Stimulated activated CD4-positive, alpha-beta T cell treated with anti-CD3 and anti-CD28 coated beads, Interleukin-1b, Interleukin-23, amount 100 ng/mL, for 1 hour (primary cell): ENCODE measurements at places on chromosomes 3 and 15.

DNA sequence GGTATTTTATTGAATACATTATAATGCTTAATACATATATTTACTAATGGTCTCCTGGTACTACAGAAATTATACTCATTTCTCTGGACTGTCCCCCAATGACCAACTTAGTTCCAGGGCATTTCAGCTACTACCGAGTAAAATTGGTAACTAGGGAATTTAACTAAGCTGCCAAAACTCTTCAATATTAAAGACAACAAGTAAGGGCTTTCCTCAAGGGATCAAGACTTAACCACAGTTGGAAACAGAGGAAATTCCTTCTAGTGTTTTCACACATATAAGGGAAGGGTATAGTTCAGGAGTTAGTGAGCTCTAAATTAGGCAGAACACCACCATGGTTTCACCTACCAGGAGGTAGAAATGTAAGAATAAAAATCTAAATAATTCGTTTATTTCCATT lies 357.4 kb downstream of the TBL1XR1 start:
- no peak for DNase-seq

DNA sequence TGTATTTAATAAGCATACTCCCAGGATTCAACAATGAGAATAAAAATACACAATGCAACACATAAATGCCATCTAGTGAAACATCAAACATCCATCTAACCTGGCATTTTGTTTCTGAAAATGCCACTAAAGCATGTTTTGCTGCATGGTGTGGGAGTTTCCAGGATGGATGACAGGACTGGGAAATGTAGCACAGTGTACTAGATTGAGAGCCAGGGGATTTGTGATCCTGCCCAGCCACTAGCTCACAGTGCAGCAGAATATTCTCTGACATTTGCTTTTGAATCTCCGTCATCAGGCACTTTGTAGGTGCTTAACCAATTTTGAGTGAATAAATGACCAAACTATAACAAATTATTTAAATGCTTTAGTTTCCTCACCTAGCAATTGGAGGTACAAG lies 404.8 kb downstream of the GAP43 start:
- no peak for DNase-seq

- DNase-seq: no peak
These were observed 790 bp downstream of the DAZL start for GRCh38 chr3:16604433-16604832.

DNA sequence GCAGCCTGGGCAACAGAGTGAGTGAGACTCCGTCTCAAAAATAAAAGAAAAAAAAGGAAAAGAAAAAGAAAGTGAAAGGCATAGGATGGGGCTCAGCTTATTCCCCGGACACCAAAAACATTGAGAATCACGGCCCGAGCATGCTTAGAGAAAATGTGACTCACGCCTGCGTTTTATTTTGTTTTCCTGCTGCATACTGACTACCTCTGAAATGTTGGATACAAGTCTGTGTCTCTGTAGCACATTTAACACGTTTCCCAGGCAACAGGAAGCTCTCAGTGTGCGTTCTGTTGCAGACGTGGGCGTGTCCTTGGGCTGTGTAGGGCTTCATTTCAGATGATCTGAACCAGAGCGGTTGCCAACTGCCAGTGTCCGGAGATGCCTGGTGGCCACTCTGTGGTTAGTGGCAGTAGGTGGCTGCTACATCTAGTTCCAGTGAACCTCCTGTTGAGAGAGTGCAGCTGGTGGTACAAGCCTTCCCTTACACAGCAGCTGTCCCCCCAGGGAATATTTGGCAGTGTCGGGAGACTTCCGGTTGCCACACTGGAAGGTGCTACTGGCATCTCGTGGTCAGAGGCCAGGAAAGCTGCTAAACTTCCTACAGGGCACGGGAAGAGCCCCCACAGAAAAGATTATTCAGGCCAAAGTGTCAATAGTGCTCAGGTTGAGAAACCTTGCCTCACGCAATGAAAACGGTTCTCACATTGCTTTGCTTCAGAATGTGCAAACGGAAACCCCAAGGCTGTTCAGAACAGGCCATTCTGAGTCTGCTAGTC lies 3.0 kb downstream of the SLC51A start:
- peak; percentile 36 for DNase-seq

DNA sequence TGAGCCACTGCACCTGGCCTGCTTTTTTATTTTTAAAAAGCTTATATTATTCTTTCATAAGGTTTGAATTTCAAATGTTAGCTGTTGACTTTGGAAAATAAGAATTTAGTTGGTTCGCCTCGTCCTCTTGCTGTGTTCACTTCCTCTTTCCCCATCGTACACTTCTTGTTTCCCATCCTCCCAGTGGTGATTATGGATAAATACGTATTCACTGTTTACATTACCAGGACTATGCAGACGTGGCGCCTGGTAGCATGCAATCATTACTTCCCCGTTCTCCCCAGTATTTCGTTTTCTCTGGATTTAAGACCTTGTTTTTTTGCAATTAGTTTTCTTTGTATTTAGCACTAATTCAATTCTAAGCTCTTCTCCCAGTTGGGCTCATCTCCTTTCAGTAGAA lies 70.1 kb downstream of the LMLN start:
- no peak for DNase-seq

GRCh38 chr15:72302955-72303354 lies 17.0 kb downstream of the CELF6 start:
- no peak for DNase-seq
